ENCODE measurements at places on chromosomes 7 and 10. TPM values are rescaled to one million over a fixed set of nuclear protein-coding genes. Genes with fewer than 3 reads are reported as not detected.

DNA sequence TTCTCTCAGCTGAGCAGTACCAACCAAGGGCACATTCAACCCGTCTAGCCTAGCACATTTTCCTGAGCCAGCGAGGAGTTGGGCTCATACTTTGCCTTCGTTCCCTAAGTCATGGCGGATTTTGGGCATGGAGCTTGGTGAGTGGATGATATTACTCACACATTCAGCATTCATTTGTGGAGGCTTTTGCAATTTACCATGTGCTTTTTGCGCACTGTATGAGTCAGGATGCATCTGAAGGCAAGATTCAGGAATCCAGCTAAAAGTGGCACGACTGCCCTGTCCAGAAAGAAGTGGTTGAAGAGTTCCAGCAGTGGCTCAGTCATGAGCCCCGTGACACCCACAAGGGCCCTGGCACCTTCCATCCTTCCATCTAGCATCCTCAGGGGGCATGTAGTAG is 24.2 kb upstream of the MGMT start:
- DNase-seq, result no peak

GRCh38 chr10:43885842-43886241 is 237.2 kb upstream of the ZNF32 start:
- no peak for DNase-seq

DNA sequence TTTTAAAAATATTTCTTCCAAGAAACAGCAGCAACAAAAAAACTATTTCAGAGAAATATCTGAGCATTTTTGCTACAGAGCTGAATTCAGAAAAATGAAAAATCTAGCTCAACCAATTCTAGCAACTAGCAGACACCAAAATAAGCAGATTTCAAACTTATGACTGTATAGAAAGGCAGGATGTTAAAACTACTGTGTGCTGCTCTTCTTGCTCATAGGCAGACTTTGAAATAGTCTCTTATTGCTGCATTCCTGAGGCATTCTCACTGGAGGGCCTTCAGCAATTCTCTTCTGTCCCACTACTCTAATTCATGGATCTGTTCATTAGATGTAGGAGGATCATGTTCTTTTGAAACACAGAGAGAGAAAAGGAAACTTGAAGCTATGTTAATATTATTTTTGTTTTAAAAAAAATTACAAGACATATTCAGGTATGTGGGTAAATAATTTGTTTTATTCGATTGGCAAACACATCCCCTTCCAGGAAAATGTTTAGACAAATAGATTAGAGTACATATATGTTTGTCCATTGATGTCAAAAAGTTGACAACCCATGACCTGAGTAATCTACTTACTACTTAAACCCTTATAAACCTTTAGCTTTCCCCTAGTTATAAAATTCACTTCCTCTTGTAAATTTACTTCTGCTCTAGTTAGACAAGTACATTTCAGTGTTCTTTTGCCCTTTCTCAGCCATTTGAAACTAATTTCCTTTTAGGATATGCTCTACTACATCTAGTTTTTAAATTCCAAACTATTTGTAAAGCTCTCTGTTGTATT is 428.2 kb upstream of the POT1 start:
- DNase-seq, result no peak

Gene PPP1R3C
- polyA plus RNA-seq, result not detected

Gene GCK
- 4.1 TPM for polyA plus RNA-seq

Measured in muscle of arm (tissue), 14 donors.